ENCODE measurements at places on chromosomes 3 and 15. TPM values are rescaled to one million over a fixed set of nuclear protein-coding genes. Genes with fewer than 3 reads are reported as not detected.

The ZCWPW2 gene
- total RNA-seq, result 0.81 TPM

- H3K36me3 ChIP-seq, result no peaks in the 10 kb centered on the region
- H3K27me3 ChIP-seq, result no peaks in the 10 kb centered on the region
- no peaks in the 10 kb centered on the region for H3K4me1 ChIP-seq
- DNase-seq, result no peak
Measured at GRCh38 chr3:190239325-190239724, 82.9 kb downstream of the CLDN1 start.

The SLC28A1 gene
- total RNA-seq, result 1.6 TPM

The PLSCR2 gene
- not detected for total RNA-seq

DNA sequence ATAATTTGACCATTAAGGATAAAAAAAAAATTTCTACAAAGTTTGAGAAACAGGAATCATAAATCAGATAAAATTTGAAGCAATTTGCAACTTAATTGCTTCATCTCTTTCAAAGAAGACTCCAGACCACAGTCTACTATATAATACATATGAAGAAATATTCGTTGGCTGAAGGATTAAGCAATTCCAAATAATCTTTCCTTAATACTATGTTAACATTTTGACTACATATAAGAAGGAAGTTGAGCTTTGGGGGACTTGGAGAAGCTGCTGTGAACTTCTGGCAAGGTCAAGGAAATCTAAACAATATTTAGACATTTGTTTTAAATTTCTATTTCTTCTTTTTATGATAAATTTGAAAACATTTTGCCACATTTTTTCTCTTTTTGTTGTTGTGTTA, 13.5 kb upstream of the GABRR3 start:
- H3K36me3 ChIP-seq, result no peaks in the 10 kb centered on the region
- no peak overlapping the region for H3K4me3 ChIP-seq
- no peak overlapping the region for H3K27ac ChIP-seq
- H3K27me3 ChIP-seq, result no peaks in the 10 kb centered on the region

DNA sequence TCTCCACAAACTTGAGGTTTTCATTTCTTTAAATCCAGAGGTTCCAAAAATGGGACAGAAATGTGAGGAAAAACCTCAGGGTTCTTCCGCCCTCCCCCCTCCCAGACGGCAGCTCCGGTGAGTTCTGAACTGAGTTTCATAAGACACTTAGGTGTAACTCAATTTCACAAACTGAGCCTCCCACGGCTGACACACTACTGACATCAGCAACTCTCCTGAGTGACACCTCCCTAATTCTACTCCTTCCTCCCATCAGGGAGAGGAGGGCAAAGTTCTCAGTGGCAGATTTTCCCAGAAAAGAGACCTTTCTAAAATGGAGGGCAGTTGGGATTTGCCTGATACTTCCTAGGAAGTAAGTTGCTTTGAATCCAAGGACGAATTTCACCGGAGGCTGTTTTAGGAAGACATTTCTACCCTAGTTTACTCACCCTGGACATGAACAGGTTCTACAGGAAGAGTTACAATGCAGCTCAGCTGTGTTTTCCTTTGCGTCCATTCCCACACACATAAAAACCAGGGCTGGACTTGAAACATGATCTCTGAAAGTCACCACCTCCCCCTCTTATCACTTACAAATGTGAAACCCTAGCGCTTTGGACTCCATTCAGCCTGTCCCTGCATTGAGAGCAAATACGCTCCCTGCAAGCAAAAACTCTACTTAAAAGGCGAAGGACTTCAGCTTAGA, 78.1 kb upstream of the LMOD3 start:
- H3K27me3 ChIP-seq, result no peaks in the 10 kb centered on the region
- H3K36me3 ChIP-seq, result no peaks in the 10 kb centered on the region
- no peak for DNase-seq
- H3K4me1 ChIP-seq, result no peaks in the 10 kb centered on the region
- peak overlapping the region; percentile 30 for H3K27ac ChIP-seq

- H3K27me3 ChIP-seq, result no peaks in the 10 kb centered on the region
- peaks cover 29% of the 10 kb centered on the region for H3K4me1 ChIP-seq
- H3K4me3 ChIP-seq, result peak overlapping the region; percentile 89
- peak overlapping the region; percentile 84 for H3K27ac ChIP-seq
- H3K36me3 ChIP-seq, result no peaks in the 10 kb centered on the region
- no peak for DNase-seq
Measured at GRCh38 chr3:42804831-42805132, 492 bp upstream of the HIGD1A start.

DNA sequence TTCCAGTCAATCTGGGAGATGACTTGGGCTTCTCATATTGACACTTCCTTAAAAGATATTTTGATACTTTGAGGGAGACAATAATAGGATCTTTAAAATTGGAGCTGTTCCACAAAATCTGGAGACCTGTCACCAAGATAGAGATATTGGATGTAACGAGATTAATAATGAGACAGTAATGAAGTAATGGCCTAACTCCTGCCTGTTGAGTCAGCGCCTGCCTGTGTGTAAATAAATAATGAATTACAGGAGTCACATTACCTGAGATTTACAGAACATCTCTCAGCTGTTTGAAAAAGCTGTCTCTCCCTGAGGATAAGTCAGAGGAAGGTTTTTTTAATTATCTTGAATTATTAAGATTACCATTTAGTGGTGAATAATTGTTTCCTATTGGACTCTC, 43.8 kb upstream of the MITF start:
- no peak for DNase-seq
- H3K4me3 ChIP-seq, result no peak overlapping the region
- no peaks in the 10 kb centered on the region for H3K27me3 ChIP-seq
- H3K27ac ChIP-seq, result no peak overlapping the region
- no peaks in the 10 kb centered on the region for H3K4me1 ChIP-seq

GRCh38 chr3:175869404-175869803, 1010.3 kb downstream of the NAALADL2 start:
- H3K27me3 ChIP-seq, result no peaks in the 10 kb centered on the region
- H3K4me1 ChIP-seq, result peaks cover 10% of the 10 kb centered on the region
- H3K36me3 ChIP-seq, result no peaks in the 10 kb centered on the region
- DNase-seq, result no peak
- no peak overlapping the region for H3K27ac ChIP-seq

The LRRC3B gene
- not detected for total RNA-seq

The PRR20G gene
- total RNA-seq, result not detected

- no peak overlapping the region for H3K27ac ChIP-seq
- no peaks in the 10 kb centered on the region for H3K4me1 ChIP-seq
- no peak for DNase-seq
- no peaks in the 10 kb centered on the region for H3K27me3 ChIP-seq
Measured at GRCh38 chr3:140850210-140850955, 91.3 kb upstream of the SLC25A36 start.

DNA sequence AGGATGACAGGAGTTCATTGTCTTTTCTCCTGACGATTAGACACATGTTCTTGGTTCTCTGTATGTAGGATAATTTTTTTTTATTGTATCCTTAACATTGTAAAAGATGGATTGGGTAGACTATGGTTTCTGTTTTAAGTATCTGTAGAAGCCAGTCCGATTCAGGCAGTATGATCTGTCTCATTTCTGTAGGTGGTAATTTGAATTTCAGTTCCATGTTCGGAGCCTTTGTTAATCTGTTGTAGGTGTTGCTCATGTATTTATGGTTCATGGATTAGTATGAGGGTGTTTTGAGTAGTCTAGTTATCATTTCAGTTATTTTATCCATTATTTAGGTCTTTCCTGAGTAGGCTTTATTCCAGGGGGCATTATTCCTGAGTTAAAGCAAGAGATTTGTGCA, 32.4 kb upstream of the MME start:
- no peaks in the 10 kb centered on the region for H3K27me3 ChIP-seq
- DNase-seq, result no peak
- no peak overlapping the region for H3K27ac ChIP-seq

The CHRD gene
- total RNA-seq, result 21.7 TPM

The INAFM2 gene
- 63.8 TPM for total RNA-seq

DNA sequence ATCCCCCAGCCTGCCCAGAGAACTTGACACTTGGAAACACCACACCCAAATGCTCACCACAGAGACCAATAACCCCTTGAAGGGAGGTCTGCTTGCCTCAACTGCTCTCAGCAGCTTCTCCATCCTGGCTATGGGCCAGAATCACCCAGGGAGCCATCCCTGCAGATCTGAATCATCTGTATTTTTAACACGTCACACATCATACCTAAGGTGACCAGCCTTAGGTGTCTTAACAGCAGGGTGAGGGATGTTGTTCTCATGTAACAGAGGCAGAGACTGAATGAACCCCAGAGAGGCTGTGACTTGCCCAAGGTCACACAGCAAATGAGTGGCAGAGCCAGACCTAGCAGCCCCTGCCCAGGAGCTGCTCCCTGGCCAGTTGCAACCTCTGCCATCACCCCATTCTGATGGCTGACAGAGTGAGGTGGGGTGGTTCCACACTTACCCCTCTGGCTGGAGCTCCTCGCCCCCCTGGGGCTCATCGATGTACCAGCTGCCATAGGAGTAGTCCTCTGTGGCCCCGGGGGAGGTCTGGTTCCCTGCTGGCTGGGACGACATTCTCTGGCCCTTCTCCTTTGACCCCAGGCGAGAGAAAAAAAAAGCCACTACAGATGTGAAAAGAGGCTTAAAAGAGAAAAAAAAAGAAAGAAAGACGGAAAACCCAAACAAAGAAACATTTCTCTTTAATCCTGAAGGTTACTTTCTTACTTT, 722 bp downstream of the STRA6 start:
- no peaks in the 10 kb centered on the region for H3K27me3 ChIP-seq
- H3K36me3 ChIP-seq, result no peaks in the 10 kb centered on the region
- H3K4me1 ChIP-seq, result peaks cover 64% of the 10 kb centered on the region
- no peak for DNase-seq

DNA sequence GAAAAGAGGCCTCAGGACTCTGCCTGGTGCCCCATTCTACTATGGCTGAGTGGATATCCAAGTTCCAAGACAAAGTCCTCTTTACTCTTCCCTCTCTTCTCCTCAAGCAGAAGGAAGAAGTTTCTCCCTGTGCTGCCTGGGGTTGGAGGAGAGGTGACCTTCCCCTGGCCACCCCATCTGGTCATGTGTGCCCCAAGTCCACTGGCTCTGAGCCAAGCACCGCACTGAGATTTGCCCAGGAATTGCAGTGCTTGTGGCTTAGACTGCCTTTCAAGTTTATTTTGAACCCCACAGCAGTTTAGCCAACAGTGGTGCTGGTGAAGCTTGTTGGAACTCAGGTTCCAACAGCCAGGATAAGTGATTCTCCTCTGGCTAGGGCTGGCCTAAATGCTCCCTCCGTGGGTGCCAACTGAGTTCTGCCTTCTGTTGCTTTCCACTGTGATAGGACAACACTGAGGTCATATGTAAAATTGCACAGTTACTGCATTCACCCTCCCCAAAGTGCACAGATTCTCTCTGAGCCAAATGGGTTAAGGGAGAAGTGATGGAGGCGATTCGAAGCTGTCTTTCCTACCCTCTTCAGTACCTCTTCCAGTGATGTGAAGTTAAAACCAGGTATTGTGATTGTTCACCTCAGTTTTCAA, 69.9 kb downstream of the TMCO5A start:
- no peaks in the 10 kb centered on the region for H3K4me1 ChIP-seq
- DNase-seq, result no peak
- no peaks in the 10 kb centered on the region for H3K27me3 ChIP-seq
- no peaks in the 10 kb centered on the region for H3K36me3 ChIP-seq
- no peak overlapping the region for H3K4me3 ChIP-seq
- no peak overlapping the region for H3K27ac ChIP-seq

- no peak overlapping the region for H3K27ac ChIP-seq
- H3K4me3 ChIP-seq, result no peak overlapping the region
- H3K27me3 ChIP-seq, result peaks cover 5% of the 10 kb centered on the region
- DNase-seq, result no peak
Measured at GRCh38 chr3:185702262-185703225, 116.4 kb downstream of the SENP2 start.

GRCh38 chr15:80494351-80494751, 90.2 kb downstream of the ARNT2 start:
- no peaks in the 10 kb centered on the region for H3K36me3 ChIP-seq
- H3K4me1 ChIP-seq, result peaks cover 34% of the 10 kb centered on the region
- no peak for DNase-seq
- H3K27me3 ChIP-seq, result no peaks in the 10 kb centered on the region

DNA sequence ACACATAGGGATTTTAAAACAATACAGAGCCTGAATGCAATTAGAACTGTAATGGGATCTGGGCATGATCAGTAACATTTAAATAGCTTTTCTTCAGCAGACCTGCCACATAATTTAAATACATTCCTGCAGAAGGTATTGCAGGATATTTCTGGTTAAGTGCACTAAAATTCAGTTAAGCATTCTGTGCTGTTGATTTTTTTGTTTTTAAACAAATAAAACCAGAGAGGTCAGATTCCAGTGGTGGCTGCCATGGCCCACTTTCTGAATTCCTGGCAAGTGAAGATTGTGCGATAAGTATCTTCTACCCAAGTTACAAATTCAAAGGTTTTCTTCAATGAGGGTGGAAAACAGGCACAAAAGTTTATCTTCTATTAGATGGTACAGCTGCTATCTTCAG, 98.7 kb downstream of the RAP2B start:
- DNase-seq, result no peak
- H3K27ac ChIP-seq, result no peak overlapping the region
- H3K4me3 ChIP-seq, result no peak overlapping the region
- no peaks in the 10 kb centered on the region for H3K36me3 ChIP-seq

- H3K27ac ChIP-seq, result no peak overlapping the region
- H3K4me3 ChIP-seq, result no peak overlapping the region
- no peaks in the 10 kb centered on the region for H3K27me3 ChIP-seq
- DNase-seq, result no peak
Measured at GRCh38 chr3:43019006-43019809, 40.1 kb downstream of the GASK1A start.

- no peak for DNase-seq
- no peaks in the 10 kb centered on the region for H3K36me3 ChIP-seq
- no peaks in the 10 kb centered on the region for H3K4me1 ChIP-seq
- no peaks in the 10 kb centered on the region for H3K27me3 ChIP-seq
- no peak overlapping the region for H3K27ac ChIP-seq
- H3K4me3 ChIP-seq, result no peak overlapping the region
Measured at GRCh38 chr15:61382927-61383326, 153.8 kb upstream of the RORA start.

- no peak overlapping the region for H3K4me3 ChIP-seq
- no peaks in the 10 kb centered on the region for H3K27me3 ChIP-seq
- H3K27ac ChIP-seq, result no peak overlapping the region
Measured at GRCh38 chr3:26682406-26682805, 59.8 kb downstream of the LRRC3B start.

GRCh38 chr15:78175330-78175729, 26.2 kb downstream of the IDH3A start:
- H3K4me1 ChIP-seq, result no peaks in the 10 kb centered on the region
- no peak overlapping the region for H3K27ac ChIP-seq
- peaks cover 23% of the 10 kb centered on the region for H3K36me3 ChIP-seq
- no peaks in the 10 kb centered on the region for H3K27me3 ChIP-seq
- no peak overlapping the region for H3K4me3 ChIP-seq
- DNase-seq, result no peak

- no peak overlapping the region for H3K4me3 ChIP-seq
- H3K27ac ChIP-seq, result no peak overlapping the region
- H3K4me1 ChIP-seq, result no peaks in the 10 kb centered on the region
- DNase-seq, result no peak
Measured at GRCh38 chr3:109918740-109919139, 581.4 kb upstream of the DPPA4 start.

DNA sequence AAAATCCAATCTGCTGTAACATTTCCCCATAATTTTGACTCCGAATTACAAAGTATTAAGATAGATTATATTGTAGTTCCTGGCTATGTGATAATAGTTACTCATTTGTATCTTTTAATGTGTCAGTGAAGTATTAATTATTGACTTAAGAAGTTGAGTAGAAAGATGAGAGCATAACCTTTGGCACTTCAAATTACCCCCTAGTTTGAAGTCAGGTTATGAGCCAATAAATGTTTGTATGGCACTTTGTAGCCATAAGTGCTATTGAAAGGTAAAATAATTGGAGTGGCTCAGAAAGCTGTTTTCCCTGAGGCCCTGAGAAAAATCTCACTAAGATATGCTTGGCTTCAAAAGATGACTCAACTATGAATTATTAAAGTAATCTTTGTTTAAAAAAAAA, 31.0 kb downstream of the IREB2 start:
- DNase-seq, result no peak
- H3K27ac ChIP-seq, result no peak overlapping the region
- H3K27me3 ChIP-seq, result no peaks in the 10 kb centered on the region
- peaks cover 16% of the 10 kb centered on the region for H3K4me1 ChIP-seq
- no peak overlapping the region for H3K4me3 ChIP-seq

Data from thoracic aorta (tissue), 2 donors.